ENCODE measurements at places on chromosomes 3 and 15. TPM values are rescaled to one million over a fixed set of nuclear protein-coding genes. Genes with fewer than 3 reads are reported as not detected.

The MRPL3 gene
- 45.8 TPM for total RNA-seq

The CD80 gene
- 0.42 TPM for total RNA-seq

GRCh38 chr3:23183731-23184130, 19.4 kb upstream of the UBE2E2 start:
- DNase-seq = no peak

- no peak for DNase-seq
Measured at GRCh38 chr3:120797857-120798256, 55.3 kb downstream of the GTF2E1 start.

The ZDHHC23 gene
- total RNA-seq = 7.3 TPM

DNA sequence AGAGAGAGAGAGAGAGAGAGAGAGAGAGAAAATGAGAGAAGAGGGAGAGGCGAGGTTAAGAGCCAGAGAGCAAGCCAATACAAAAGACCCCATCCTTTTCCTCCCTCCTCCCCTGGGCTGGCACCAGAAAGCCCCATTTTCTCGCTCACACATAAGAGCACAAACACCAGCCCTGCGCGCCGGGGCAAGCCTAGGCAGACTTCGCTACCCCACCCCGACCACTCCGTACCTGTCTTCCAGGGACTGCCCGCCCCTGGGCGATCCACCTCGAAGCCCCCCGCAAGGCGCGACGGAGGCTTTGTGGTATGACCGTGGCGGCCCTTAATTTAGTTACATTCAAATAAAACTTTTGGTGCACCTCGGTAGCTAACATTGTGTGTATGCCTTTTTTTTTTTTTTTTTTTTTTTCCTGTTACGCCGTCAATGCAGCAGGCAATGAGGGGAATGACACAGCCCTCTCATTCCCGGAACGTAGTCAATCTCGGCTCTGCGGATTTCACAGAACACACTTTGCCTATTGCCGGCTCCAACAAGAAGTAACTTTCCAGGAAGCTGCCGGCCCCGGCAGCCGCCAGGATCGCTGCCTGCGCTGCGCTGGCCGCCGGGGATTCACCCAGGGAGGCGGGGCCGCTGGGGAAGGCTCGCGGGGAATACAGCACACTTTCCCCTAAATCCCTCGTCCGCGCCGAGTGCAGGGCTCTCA, 7.7 kb downstream of the BCL6 start:
- DNase-seq = peak; percentile 38

The OR5K2 gene
- not detected for total RNA-seq

GRCh38 chr3:127535901-127536829, 54.4 kb downstream of the TPRA1 start:
- no peak for DNase-seq

DNA sequence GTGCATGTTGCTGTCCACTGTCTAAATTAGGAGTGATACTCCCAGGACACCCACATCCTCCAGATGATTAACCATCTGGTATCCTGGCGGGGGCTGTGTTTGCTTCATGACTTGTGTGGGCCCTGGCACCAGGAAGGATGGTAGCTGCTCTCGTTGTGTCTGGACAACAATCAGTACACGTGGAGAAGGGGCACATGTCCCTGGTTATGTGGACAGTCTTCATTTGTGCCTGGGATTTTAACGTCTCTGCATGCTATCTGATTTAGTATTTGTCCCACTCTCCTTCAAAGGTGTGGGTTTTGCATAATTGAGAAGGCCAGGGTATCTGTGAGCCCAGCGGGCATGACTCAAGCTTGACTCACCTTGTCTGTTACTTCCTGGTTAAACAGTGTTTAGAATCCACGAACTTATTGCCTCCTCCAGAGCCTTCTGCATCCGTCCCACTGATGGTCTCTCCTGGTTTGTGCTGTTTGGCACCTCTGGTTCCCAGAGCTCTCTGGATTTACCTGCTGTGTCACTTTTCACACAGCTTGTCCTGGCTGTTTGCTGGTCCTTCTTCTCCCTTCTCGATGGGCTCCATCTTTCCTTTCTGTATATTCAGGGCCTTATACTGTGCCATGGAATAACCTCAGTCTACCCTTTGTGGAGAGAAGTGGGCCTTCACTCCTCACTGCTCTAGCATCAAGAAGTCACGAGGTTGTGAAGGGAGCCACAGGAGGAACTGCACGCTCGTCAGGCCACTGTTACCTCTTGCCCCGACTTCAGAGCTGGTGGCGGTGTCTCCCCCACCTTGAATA, 32.5 kb downstream of the ARNT2 start:
- no peak for DNase-seq

The CMC1 gene
- total RNA-seq = 15.9 TPM

DNA sequence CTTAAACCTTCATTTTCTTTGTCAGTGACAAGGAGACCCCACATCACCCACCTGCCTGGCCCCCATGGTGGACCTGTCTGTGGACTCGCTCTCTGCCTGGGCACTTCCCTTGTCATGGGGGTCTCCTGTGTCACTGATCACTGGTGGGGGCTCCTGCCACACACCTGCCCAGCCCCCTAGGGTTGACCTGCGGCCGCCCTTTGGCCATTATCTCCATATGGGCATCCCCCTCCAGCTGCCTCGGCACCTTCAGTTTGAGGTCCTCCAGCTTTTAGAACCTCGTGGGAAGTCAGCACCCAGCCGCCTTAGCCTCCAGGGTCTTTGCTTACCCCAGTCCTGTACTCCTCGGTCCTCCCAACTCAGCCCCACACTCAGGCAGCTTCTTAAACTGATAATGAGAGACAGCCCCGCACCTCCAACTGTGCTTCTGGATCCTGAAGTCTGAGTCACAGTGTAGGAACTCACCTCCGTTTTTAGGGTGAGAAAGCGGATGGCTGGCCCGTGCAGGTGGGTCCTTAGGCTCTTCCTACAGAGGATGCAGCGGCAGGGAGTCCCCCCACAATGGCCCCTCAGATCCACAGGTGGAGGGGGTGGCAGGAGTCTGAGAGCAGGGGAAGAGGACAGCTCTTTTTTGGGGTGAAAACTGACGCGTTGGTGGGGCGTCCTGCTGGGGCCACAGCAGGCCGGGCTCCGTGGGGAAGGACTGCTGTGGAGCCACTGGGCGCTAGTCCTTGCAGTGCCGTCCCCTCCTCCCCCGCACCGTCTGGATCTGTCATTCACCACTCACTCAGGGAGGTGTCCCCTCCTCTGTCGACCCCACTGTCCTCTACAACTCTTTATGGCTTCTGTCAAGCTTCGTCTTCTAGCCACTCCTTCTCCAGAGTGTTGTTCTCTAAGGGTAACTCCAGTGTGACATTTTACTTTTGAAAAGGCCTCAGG, 8.7 kb upstream of the PRR23E start:
- DNase-seq = no peak

DNA sequence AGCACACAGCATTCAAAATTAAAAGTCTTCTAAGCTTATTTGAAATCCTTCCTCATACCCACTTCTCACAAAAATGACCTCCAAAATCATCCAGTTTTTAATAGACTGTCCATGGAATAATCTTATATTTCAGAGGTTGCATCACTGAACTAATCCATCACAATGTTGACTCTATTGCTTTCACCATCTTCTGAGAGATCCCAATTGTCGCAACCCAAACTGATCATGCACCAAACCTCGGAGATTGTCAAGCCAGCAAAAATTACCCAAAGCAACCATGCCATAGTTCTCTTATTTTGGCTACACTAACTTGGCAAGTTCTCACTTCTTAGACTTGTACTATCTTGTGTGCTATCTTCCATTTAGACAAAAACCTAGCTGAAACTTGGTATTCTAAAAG, 75.5 kb downstream of the LRRFIP2 start:
- no peak for DNase-seq

DNA sequence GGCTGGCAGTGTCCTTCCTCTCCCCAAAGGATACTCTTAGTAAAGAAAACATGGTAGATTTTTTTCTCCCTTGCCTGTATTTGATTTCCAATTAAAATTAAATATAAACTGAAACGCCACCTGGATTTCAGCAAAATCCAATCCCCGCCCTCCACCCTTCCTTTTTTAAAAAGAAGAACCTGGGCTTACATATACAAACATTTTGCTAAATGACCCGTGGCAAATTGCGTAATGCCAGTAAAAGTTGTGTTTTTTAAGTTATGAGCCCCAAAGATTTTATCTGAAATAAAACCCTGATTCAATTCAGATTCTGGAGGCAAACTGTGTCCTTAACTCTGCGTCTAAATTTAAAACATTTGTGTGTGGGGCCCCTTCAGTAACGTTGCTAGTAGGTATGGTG, 403.0 kb downstream of the FOXP1 start:
- DNase-seq = no peak

DNA sequence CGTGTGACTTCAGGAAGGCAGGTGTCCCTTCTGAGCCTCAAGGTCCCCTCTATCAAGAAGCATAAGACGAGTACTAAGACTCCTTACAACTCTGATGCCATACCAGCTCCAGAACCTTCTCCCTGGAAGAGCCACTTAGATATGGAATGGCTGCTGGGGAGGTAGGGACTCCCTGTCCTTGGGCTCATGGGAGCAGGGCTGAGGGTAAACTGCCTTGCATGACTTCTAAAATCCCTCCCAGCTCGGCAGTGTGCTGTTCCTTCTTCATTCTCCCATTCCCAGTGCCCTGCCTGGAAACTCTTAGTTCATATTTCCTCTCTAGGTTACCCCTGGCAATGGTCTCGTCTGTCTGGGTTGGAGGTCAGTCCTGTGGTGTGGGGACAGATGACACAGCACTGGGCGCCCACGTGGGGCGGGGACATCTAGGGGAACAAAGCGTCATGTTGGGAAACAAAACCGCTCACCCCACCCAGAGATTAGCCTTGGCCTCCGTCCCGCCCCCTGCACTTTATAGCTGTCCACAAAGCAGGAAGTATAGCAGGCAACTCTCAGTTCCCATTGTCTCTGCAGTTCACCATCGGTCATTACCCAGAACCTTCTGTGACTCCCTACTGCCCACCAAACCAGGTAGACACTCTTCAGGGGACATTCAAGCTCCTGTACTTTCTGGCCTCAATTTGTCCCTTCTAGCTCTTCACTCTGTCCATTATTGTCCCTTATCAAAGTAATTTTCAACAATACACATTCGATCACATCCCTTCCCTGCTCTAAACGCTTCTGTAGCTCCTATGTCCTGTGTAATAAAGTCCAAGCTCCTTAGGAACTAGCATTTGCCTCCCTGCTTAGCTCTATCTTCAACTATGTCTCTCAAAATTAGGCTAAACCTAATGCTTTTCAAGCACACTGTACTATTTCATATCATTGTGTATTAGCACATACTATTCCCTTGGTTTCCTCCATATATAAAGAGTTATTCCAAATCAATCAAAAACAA, 73.8 kb downstream of the IQSEC1 start:
- DNase-seq = no peak

DNA sequence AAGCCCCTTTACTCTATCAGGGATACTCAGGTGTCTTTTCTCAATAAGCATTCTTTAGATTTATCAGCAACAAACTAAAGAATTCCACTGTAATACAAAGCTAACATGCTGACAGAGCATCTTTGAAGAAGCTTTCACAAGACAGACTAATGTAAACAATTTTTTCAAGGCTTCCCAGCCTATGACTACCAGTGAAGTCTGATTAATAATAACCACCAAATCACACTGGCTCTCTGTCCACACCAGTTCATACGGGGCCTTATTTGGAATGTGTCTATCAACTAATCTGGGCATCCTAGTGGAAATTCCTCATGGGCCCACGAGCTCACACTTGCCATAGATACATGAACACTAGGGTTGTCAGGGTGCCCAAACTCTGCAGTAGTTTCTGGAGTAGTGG, 84.5 kb downstream of the EFL1 start:
- no peak for DNase-seq

The MON1A gene
- 11.1 TPM for total RNA-seq

GRCh38 chr15:48493084-48493762, 152.3 kb downstream of the FBN1 start:
- DNase-seq = no peak

GRCh38 chr3:118137778-118138177, 896.9 kb downstream of the IGSF11 start:
- DNase-seq = no peak

GRCh38 chr3:104367000-104367399, 999.7 kb upstream of the ALCAM start:
- DNase-seq = no peak

The LRRN1 gene
- total RNA-seq = 0.23 TPM

GRCh38 chr3:36175916-36176461, 204.3 kb upstream of the STAC start:
- DNase-seq = no peak

DNA sequence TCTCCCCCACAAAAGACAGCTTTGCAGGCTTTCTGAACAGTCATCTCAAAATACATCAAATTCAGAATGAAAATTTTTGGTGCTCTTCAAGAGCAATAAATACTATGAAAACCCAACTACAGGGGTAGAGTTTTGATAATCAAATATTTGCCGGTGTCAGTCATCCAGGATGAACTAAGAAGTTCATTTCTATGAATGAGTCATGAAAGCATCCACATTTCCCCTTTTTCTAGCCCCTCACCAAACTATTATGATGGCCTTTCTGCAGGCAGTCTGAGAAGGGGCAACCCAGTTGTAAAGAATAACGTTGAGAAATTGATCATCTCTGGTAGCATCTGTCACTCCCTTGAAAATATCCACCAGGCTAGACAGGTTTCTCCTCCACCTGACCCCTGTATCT, 3.1 kb upstream of the LPCAT4 start:
- DNase-seq = no peak

DNA sequence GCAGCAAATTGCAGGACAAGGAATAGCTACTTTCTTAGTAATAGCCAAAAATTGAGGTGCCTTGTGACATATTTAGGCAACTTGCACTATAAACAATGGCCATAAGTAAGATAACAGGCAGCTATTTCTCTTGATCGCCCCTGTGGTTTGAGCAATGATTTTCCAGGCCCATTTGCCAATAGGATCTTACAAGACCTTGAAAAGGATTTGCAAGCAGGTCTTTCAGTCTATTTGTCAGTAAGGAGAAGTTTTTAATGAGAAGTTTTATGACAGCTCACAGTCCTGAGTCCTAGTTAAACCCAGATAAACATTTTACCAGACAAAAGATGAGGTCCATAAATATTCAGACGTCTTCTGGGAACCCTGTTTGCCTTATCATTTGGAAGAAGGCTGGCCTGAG, 645.5 kb downstream of the RBMS3 start:
- no peak for DNase-seq

GRCh38 chr3:119245778-119246177, 5.1 kb upstream of the B4GALT4 start:
- no peak for DNase-seq

The MB21D2 gene
- 3.5 TPM for total RNA-seq

DNA sequence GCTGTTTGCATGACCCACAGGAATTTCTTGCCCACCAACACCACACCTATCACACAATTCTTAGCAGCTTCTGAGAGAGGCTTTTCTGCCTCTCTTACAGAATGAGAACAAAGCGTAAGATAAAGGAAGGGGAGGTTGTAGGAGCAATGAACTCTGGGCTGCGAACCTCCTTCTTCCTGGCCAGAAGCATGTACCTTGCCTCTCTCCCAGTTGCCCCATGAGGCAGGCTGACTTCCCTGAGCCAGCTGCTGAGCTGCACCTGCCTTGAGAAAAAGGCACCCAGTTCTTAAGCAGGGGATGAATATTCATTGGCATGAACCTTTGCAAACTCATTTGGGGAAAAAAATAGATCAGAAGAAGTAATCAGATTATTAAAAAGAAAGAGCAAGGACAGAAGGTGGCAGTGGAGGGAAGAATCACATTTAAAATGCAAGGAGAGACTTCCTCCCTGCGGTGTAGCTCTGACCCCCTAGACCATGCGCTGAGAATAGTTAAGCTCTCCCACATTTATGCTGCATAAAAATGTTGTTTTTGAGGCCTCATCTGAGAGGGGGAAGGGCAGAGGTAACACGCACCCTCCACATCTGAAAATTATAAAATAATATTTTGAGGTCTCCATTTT, 304.8 kb downstream of the EPHB1 start:
- no peak for DNase-seq
